ENCODE measurements at places on chromosomes 11 and 22.

- no peak for DNase-seq
Measured at GRCh38 chr11:76753950-76754349, 29.2 kb upstream of the TSKU start.

GRCh38 chr11:67409781-67410368 lies 5.6 kb upstream of the CARNS1 start:
- no peak for DNase-seq

GRCh38 chr11:44727373-44728287 lies 868 bp downstream of the TSPAN18 start:
- DNase-seq = peak; percentile 55

DNA sequence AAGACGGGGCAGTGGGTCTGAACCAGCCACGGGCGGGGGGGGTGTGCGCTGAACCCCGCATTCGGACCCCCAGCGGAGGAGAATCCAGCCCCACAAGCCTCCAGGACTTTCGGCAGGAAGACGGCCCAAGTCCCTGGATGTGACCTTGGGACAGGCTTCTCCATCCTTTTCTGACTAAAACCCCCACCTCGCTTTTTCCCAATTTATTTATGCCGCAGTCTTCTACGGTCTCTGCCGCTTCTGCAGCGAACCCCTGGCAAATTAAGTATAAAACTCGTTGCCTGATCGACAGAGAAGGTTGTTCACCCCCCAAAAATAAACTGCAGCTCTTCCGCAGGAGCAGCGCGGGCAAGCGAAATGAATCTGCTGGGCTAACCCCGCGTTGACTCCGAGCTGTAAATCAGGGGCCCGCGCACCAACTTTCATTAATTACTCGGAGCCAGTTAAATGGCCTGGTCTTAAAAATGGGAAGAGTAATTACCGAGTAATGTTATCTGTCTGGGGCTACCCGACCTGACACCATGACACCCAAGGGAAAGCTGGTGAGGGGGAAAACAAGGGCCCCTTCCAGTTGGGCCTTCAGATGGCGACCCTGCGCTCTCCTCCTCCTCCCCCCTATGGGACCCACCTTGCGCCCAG lies 6.6 kb downstream of the WT1 start:
- no peak for DNase-seq

DNA sequence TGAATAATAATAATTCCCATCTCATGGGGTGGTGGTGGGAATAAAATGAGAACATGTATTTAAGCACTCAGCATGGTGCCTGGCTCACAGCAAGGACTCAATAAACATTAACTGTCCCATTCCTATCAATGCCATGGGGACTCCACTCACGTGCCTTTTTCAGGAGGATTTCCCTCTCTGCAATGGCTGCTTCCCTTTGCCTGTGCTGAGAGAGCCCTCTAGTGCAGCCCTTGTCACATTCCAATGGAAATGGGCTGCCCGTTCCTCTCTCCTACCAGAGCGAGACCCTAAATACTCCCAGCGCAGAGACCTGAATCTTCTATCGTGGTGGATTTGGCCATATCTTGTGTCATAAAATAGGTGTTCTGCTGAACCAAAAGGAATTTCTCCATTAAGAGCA lies 621.5 kb upstream of the B3GAT1 start:
- DNase-seq = no peak

- DNase-seq = no peak
Measured at GRCh38 chr22:48750282-48750681, 1077.4 kb downstream of the BRD1 start.

DNA sequence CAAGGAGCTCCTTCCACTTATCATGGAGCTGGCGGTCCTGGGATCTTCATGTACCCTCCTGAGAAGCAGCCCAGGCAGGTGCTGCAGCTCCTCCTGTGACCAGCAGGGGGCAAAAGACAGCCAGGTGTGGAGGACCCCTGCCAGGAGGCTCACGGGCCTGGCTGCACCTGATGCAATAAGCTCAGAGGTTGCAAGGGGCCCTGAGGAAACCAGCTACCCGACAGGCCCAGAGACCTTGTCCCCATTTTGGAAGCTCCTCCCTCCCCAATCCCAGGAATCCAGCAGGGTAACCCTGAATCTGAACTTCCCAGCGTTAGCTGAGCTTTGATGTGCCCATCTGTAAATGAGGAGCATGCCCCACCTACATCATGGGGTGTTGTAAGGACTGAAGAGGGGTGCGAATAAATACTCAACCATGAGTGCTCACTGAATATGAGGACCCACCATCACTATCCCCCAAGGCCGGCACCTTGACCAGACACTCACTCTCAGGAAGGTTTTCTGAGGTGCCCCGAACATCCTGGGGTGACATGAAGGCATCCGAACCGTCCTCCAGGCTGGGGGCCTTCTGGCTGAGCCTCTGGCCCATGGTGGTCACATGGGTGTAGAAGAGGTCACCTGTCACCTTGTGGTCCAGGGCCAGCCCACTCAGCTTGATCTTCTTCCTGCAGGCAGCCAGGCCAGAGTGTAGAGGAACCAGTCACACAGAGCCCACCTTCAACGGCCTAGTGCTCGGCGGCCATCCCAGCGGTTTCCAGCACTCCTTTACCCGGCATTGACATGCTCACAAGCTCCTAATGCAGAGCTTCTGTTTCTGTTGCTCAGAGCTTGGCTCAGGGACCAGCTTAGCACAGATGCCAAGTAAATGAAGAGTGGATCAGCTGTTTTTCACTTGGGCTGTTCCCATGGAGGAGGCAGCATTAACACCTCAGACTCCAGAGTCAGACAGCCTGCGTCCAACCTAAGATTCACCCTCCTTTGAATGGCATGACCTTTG lies 21.7 kb downstream of the SLC43A1 start:
- DNase-seq = peak; percentile 64

GRCh38 chr11:100574894-100575769 lies 112.0 kb upstream of the ARHGAP42 start:
- no peak for DNase-seq

DNA sequence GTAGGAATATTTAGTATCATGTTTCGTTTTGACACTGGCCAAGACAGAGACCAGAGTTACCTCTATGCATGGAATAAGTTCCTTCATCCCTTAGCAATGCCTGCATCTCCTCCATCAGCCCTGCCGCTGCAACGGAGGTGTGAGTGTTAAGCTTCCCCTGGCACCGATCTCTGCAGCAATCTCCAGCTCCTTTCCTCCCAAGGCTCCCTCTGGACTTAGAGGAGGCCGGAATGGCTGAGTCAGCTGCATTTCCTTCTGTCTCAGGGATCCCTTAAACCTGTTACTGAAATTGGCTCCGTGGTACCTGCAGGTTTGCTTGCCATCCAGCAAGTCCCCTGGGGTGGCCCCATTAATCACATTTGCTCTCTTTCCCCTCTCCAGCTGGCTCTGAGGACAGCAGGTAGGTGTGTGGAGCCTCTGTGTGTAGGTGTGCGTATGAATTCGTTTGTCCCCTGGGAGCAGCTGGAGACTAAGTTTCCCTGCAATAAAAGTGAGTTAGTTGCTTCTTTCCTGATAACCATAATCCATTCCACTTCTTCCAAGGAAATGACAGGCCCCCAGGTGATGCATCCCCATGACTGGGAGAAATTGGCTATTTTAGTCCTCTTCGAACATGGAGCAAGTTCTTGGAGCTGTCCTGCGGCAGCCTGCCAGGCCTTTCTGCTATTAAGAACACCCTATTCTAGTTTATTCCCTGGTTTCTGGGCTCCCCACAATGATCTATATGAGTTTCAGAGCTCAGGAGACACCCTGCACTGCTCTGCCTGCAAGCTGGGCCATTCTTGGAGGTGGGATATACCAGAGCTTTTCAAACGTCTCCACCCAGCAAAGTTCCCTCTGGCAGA lies 457.2 kb upstream of the CADM1 start:
- DNase-seq = no peak

DNA sequence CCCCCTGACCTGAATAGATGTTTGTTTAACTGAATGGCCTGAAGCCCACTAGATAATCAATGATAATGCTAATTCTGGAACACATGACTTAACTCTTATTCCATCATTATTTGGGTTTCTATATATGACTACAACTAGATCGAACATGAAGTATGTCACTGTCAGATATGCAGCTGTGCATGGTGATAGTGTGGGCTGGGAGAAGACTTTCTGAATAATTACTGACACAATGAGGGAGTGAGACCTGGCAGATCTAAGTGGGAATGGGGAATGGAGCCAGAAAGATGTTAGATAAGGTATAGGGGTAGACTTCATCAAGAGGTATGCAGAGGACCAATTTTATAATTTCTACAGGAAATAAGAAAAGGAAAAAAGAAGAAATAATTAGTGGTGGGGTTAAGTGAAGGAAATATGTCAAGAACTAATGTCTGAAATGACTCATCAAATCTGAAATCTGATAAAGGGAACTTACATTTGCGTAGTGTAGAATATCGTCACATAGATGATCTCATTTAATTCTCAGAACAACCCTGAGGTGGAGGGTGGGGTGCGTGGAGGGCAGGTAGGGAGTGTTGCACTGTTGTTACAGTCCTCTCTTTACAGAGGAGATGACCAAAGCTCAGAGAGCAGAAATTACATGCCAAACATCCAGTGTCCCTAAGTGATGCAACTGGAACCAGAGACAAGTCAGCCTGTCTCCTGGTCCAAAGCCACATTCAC lies 68.2 kb upstream of the EED start:
- peak; percentile 41 for DNase-seq

DNA sequence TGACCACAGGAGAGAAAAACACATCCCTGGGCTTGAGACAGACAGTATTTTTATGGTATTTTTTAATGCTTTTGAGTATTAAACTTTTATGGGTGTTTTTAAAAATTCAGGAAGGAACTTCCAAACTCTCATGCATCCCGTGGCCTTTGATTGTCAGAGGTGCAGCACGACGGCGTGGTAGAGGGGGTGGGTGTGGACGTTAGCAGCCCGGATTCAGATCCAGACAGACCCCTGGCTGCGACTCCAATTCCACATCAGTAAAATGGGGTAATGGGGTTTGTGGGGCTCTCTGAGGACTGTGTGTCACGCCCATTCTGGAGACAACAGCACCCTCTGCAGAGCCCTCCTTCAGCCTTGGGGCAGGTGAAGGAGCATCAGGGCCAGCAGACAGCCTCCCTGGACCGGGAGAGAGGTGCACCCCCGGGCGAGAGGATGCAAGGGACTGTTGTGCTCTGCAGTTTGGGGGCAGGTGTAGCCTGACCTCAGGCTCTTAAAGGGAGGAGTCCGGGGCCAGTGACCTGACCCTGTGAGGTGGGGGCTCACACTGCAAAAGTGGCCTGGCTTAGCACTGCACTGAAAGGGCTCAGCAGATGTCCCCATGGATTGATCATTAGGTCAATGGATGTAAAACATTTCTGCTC lies 1024.3 kb downstream of the TBC1D22A start:
- no peak for DNase-seq

- no peak for DNase-seq
Measured at GRCh38 chr22:40027191-40028097, 32.7 kb downstream of the FAM83F start.

DNA sequence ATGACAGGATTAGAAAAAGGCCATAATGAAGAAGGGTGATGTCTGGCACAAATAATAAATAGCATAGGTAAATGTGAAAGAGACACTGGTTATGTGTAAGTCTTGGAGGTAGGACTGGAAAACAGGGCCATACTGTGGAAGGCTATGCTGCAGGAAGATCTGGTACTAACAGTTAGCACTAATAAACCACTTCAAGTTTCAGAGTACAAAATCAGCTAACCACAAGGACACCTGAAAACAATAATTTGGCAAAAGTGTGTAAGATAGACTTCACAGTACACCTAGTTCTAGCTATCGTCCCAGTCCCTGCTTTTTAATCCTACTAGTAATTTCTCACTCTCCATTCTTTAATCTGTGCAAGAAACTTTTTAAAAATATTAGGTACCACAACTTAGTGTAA lies 44.3 kb downstream of the CWF19L2 start:
- no peak for DNase-seq

DNA sequence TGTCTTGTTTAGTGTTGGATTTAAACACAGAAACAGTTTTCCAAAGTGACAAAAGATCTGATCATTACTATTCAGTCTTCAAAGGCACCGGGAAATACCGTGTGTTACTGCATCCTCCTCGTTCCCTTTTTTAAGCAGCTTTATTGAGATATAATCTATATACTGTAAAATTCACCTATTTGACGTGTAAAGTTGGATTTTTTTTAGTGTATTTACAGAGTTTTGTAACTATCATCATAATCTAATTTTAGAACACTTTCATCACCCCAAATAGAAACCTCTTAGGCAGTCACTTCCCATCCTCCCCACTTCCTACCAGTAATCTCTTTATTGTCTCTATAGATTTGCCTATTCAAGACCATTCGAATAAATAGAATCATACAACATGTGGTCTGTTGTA lies 1.4 kb downstream of the ANO5 start:
- no peak for DNase-seq

DNA sequence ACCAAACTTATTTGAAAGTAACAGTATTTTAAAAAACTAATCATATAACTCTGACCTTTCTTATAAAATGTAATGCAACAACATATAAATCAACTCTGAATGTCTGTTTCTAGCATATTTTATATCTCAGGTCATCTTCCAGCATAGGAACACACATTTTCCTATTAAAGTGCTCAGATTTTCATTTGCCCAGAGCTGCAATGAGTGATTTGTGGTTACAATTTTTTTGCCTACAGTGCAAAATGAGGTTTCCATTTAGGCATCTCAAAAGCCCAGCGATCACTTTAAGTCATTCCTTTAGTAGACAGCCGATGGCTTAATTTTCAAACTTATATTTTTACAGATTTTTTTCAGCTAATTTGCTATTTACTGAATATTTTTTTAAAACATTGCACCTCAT lies 1.0 kb downstream of the LYVE1 start:
- DNase-seq = no peak

- no peak for DNase-seq
Measured at GRCh38 chr11:97454988-97455387, 1065.2 kb downstream of the JRKL start.

DNA sequence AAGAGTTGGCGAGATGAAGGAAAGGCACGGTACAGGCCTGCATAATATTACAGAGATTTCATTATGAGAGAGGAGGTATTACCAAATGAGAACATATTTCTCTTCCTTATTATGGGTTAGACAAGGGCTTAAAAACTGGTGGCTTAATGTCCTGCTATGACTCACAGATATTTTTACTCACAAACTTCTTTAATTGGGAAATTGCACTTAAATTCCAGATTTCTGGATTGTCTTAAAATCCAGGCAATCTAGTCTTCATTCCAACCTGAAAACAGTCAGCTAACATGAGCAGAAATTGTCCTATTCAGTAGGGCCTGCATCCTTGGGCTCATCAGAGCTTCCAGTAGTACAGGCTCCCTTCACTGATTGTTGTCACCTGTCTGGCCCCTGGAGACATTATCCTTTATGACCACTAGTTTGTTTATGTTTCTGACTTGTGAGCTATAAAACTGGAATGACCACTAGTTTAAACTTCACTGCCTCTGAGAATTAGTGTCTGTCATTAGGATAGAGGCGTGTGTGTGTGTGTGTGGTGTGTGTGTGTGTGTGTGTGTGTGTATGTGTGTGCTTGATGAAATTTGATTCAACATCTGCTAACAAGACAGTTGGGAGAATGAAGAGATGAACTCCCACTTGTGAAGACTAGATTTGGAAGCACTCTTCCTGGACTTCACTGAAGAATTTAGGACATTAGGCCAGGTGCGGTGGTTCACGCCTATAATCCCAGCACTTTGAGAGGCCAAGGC lies 25.1 kb downstream of the DBX1 start:
- DNase-seq = no peak

- DNase-seq = no peak
Measured at GRCh38 chr11:134394311-134394710, 17.7 kb downstream of the B3GAT1 start.
